T-cell (primary cell): ENCODE measurements at places on chromosomes 7 and 10.

GRCh38 chr7:22204312-22204711 lies 152.6 kb downstream of the RAPGEF5 start:
- DNase-seq = no peak

DNA sequence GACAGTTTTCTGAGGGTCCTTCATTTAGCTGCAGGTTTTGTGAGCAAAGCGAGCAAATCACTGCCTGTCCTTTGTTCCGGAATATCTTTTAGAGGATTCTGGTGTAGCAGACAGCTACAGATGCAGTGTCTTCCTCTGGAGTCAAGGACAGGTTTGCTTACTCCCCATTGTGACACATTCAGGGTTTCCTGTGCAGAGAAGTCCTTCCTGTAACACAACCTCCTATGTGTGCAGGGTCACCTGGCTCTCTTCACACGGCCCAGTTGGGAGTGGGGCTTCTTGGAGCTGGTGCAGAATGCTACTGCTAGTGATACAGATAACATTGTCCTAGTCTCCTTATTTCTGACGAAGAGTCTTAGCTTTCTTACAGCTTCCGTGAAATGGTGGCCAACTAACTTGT lies 47.9 kb downstream of the RBM33 start:
- DNase-seq = no peak

DNA sequence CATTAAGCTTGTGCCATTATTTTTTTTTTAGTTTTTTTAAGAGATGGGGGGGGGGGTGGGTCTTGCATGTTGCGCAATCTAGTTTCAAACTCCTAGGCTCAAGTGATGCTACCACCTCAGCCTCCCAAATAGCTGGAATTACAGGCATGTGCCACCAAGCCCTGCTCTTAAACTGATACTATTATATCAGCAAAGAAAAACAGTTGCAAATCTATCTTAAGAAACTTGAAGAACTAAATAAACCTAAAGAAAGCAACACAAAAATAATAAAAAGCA lies 47.5 kb downstream of the BRAF start:
- DNase-seq = no peak

DNA sequence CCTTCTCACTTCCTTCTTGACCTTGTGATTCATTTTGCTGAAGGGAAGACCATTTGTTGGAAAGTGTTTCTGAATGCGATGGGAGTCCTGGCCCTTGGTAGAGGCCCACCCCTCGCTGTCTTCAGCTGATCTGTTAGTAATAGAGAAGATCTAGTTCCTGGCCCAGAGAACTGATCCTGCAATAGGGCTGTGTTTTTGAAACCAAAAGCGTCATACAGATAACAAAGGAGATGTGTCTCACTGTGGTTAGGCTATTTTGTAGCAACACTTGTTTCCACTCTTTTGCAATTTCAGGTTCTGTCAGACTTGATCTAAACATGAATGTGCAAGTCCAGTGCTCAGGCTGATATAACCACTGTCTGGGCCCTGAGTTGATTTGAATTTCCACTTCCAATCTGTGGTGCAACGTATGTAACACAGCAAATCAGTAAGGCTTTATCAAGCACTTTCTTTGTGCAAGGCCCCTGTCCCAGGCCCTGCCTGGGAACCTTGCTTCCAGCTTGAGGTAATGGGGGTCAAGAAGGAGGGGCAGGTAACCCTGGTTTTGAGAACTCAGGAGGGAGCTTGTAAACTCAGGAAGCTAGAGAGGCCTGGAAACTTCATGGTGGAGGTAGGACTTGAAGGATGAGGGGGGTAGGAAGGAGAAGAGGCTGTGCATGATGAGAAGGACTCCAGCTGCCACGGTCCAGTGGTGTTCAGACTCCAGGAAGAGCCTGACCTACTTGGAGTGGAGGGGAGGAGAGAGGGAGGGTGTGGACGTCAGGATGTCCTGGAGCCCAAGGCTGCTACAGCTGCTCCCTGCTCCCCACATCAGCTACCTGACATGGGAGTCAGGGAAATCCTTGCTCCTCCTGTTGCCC lies 42.2 kb upstream of the SRGN start:
- peak; percentile 36 for DNase-seq

GRCh38 chr10:110610308-110610774 lies 33.8 kb upstream of the RBM20 start:
- DNase-seq = peak; percentile 22

DNA sequence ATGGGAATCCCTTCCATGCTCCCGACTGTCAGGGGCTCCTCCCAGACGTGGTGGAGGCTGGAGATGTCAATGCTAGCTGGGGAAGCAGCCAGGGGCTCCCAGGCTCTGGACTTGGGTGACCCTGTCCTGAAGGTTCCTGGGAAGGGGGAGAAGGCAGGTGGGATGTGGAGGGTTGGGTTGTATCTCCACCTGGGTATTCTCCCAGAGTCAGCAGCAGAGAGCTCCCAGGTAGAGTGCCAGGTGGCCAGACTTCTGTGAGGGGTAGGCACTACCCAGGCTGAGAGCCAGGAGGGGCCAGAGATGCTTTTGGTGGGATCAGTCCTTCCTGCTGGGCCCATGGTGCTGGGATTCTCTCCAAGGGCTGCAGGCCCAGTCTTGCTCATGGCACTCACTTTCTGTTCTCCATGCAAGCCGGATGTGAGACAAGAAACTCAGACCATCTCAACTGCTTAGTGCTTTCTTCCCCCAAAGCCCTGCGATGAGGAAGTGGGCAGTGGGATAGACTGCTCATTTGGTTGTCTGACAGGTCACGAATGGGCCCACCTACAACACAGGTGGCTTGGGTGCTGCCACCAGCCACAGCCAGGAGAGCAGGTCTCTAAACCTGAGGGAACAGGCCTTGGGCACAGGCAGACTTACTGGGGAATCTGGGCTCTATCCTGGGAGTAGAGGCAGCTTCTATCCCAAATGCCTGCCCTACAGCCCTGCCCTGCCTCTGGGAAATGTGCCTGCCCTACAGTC lies 52.5 kb upstream of the CAMK2B start:
- no peak for DNase-seq

DNA sequence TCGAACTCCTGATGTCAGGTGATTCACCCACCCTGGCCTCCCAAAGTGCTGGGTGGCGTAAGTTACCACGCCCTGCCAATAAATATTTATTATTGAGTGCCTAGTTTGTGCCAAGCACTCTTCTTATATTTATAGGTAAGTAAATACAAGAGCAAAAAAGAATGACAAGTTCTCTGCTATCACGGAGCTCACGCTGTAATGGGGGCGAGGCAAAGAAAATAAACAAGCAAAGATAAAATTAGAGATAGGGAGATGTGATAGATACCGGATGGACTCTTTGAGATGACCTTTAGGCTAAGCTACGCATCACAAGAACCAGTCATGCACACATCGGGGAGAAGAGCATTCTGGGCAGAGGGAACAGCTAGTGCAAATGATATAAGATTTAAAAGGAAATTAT lies 46.3 kb downstream of the GCC1 start:
- DNase-seq = no peak

GRCh38 chr7:159068893-159069448 lies 75.7 kb downstream of the VIPR2 start:
- DNase-seq = no peak

DNA sequence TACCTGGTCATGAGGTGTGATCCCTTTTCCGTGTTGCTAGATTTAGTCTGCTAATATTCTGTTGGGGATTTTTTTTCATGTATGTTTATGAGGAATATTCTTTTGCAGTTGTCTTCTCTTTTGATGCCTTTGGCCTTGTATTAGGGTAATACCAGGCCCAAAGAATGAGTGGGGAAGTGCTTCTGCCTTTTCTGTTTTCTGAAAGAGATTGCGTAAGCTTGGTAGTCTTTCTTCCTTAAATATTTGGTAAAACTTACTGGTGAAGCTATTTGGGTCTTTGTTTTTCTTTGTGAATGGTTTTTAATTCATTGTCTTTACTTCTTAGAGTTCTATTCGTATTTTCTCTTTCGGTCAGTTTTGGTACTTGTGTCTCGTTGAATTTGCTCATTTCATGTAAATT lies 51.1 kb downstream of the SHH start:
- DNase-seq = no peak

GRCh38 chr7:151793531-151793951 lies 83.4 kb downstream of the PRKAG2 start:
- DNase-seq = no peak

GRCh38 chr10:77898323-77899079 lies 28.1 kb downstream of the DLG5 start:
- no peak for DNase-seq

GRCh38 chr7:115116773-115117715 lies 195.2 kb downstream of the MDFIC start:
- no peak for DNase-seq

DNA sequence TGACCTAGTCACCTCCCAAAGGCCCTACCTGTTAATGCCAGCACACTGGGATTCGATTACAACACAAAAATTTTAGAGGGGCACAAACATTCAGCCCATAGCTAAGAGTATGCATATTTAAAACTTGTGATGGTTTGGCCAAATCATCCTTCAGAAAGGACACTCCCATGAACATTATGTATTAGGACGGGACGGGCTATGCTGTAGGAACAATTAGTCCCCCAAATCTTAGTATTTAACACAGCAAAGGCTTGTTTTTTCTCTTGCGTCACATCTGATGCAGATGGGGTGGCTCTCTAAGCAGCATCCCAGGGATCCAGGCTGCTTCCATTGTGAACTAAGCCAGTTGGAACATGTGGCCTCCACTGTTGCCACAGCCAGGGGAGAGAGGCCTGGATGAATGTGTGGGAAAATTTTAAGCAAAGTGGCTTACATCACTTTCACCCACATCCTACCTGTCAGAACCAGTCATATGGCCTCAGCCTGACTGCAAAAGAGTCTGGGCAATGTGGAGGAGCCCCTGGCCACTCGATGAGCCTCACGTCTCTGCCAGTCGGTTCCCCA lies 26.6 kb downstream of the CHST3 start:
- DNase-seq = no peak

DNA sequence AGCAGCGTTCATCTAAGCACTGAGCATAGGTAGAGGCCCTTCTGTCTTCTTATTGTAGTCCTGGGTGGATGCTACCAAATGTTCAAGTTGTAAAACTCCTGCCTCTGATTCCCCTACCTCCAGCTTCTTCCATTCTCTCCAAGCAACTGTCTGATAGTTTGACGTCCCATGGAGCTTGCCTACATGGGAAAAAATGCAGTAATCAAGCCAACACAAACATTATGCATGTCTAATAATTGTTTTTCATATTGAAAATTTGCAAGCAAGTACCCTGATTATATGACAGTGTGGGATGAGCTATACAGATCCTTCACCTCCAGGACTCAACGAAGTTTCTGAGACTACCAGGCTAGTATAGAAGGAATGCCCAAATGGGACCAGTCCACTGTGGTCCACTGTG lies 31.0 kb upstream of the TRUB1 start:
- no peak for DNase-seq

- no peak for DNase-seq
These were observed 447.3 kb upstream of the NRP1 start for GRCh38 chr10:33781606-33782395.
